Nucleus accumbens (tissue), 56 donors: ENCODE measurements at places on chromosomes 4 and X.

DNA sequence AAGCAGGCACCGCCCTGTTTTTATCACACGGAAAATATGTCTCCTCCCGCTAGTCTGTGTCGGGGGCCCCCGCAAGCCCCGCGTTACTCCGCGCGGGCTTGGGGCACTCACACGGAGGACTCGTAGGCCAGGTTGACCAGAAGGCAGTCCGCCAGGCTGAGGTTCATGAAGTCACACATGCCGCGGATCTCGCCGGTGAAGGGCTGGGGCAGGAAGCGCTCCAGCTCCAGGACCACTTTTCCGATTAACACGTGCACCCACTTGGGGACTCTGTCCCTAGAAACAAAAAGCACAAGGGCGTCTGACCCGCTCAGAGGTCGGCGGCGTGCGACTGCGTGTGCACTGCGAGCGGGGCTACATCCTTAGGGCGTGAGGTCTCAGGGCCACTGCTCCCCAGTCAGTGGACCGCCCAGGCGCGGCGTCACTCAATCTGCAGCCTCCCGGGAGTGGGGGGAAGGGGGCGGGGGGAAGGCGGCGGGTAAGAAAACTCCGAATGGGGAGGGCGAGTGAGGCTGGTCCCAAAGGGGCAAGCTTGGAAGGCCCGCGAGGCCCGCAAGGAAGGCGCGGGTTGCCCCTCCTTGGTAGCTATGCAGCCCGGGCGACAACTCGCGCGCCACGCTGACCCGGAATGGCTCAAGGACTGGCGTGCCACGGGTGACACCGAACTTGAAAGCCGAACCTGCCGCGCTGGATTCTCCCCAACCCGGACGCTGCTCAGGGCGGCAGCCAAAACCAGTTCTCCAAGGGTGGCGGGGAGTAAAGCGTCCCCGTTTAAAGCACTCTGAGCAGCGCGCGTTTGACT is 722 bp downstream of the NAAA start:
- peak; percentile 70 for DNase-seq

DNA sequence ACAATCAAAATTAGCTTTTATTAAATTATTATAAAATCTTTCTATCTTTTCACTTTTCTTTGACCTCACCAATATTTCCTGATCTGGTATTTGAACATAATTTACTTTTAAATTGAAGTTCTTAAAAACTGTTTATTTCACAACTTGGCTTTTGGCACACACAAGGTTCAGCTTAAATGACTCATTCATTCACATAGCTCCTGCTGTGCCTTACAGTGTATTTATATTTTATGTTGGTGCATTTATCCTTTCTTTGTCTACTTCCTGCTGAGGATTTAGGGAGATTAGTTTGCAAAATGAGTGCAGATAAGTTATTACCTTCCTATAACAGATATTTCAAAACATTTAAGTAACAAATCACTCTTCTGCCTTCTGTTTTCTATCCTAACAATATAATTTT is 430.6 kb downstream of the DTHD1 start:
- no peak for DNase-seq

- no peak for DNase-seq
Measured at GRCh38 chr4:140993370-140993769, 139.9 kb downstream of the RNF150 start.

GRCh38 chr4:165101641-165102040 is 11.0 kb downstream of the TMEM192 start:
- no peak for DNase-seq

- no peak for DNase-seq
Measured at GRCh38 chr4:16169490-16169889, 56.8 kb downstream of the TAPT1 start.

DNA sequence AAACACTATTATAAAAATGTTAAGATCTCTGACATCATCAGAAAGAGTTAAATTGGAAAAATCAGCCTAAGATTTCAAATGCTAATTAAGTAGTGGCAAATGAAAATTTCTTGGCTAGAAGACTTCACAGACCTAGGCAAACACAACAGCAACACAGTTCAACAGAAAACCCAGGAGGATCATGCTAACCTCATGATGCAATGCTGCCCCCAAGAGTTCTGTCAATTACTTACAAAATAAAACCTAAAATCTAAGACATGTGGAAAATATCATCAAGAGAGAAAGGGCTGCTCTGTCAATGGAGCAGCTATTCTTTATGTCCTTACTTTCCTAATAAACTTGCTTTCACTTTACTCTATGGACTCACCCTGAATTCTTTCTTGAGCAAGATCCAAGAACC is 21.0 kb downstream of the S100G start:
- no peak for DNase-seq
